ENCODE measurements at places on chromosomes 7 and 10. TPM values are rescaled to one million over a fixed set of nuclear protein-coding genes. Genes with fewer than 3 reads are reported as not detected.

- DNase-seq: no peak
Measured at GRCh38 chr10:90745565-90745964, 112.3 kb downstream of the HTR7 start.

DNA sequence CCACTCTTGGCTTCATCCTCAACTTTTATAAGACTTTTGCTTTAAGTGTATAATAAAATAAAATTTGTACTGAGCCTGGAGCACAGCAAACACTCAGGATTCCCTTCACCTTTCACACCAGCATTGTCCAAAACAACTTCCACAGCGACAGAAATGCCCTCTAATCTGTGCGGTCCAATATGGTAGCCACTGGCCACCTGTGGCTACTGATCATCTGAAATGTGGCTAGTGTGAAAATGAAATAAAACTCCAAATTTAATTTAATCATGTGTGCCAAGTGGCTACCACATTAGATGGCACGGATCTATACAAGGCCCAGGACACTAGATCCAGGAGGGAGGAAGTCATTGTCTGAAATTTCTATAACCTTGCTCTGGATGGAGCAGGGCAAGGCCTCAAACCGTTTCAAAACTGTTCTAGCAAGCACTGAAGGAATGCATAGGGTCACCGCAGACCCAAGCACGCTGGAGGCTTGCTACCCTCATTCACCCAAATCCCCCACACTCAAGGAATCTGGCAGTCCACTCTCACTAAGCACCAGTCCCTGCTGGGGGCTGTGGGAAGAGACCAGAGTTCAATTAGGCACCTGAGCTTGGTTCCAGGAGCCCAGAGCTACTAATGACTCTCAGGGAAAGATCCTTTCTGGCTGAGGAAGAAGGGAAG is 6.3 kb upstream of the MYO1G start:
- DNase-seq: no peak

- DNase-seq: peak; percentile 69
Measured at GRCh38 chr10:42872865-42873435, 90.4 kb downstream of the BMS1 start.

DNA sequence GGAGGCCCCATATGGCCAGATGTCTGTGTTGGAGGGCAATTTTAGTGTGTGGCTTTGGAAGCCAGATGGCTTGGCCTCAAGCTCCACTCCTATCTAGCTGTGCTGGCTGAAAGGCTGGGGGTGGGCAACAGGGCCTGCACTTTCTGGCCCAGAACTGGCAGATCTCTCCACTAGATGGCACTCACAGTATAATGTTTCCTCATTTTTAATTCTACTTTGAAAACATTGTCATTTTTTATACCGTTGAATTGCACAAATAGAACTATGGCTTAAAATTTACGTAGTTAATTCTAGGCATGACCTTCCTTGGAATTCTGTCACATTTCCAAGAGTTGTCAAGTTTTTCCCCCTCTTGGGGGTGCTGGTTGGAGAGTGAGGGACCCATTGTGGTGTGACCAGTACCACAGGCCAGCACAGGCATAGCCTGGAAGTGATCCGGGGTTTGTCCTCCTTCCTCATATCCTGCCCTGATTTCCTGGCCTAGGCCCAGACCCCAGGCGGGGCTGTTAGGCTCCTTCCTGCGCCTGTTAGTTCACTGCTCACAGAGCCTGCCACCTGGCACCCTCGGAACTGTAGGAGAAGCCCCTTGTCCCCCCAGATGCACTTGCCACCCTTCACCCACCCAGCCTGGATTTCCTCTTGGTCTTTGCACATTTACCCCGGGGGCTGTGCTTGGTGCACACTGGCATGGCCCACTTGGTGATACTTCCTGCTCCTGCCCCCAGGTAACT is 52.8 kb downstream of the ARHGAP22 start:
- peak; percentile 41 for DNase-seq

The SLC26A5 gene
- total RNA-seq: not detected

DNA sequence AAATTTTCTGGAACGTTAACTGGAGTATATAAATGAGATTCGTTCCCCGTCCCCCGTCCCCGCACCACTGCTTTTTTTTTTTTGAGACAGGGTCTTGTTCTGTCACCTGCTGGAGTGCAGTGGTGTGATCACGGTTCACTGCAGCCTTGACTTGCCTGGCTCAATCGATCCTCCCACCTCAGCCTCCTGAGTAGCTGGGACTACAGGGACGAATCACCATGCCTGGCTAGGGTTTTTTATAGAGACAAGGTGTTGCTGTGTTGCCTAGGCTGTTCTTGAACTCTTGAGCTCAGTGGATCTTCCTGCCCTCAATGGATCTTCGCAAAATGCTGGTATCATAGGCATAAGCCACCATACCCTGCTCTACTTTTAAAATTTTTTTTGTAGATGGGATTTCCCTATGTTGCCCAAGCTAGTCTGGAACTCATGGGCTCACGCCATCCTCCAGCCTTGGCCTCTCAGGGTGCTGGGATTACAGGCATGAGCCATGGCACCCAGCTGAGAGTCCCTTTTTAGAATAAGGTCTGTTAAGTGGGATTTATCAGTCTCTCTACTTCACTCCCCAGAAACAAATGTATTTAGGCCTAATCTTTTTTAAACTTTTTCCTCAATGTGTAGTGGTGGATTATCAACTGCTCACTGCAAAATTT is 122.9 kb downstream of the LYZL1 start:
- no peak for DNase-seq

DNA sequence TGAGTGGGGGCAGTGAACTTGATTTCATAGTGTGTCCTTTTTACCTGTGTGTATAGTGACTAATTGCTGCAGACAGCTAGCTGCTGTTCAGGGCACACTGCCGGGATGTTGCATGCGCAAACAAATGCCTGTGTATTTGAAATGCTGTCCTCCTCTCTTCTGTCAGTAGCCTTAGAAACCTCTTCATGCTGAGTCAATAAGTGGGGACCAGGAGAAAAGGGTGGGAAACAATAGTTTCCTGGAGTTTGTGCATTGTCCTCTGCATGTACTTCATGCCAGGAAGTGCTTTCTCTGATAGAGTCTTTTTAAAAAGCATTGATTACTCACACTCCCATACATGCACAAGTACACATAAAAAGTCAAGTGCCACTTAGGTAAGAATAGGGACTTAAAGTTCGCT is 1183.7 kb upstream of the CELF2 start:
- no peak for DNase-seq

- no peak for DNase-seq
Measured at GRCh38 chr10:36266923-36267322, 624.8 kb upstream of the FZD8 start.

DNA sequence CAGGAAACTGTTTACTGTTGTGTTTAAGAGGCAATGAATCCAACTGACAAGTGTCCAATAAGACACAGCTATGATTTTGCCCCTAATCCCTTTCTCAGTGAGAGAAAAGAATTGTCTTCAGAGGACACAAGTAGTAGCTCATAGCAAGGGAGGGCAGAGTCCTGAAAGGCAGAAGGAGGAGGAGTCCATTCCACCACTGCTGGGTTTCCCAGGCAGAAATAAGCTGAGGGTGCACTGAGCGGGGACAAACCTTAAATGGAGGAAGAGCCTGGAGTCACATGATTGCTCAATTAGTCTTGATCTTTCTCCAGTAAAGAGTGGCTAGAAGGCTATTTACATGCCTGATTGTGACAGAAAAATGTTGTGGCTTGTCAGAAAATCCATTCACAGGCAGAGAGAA is 573.8 kb downstream of the POM121L12 start:
- no peak for DNase-seq

DNA sequence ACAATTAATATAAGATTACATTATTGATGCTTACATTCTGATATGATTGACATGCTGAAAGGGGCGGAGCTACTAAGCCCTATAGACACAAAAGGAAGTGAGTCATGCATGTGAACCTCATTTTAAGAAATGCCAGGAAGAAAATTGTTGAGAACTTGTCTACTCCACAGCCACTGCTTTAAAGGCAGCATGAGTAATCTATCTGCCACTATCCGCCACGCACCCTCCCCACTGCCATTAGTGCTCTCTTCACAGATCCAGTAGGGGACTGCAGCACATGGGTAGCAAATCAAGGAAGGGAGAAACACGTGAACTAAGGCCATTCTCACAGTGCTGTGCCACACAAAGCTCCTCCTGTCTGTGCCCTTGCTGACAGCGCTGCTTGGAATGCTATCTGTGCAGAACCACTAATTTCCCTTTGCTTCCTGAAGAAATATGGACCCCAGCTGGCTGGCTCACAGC is 524.8 kb downstream of the GRM8 start:
- DNase-seq: no peak

GRCh38 chr7:152667958-152668357 is 8.0 kb downstream of the XRCC2 start:
- no peak for DNase-seq

- DNase-seq: no peak
Measured at GRCh38 chr10:188546-188945, 53.3 kb downstream of the ZMYND11 start.

DNA sequence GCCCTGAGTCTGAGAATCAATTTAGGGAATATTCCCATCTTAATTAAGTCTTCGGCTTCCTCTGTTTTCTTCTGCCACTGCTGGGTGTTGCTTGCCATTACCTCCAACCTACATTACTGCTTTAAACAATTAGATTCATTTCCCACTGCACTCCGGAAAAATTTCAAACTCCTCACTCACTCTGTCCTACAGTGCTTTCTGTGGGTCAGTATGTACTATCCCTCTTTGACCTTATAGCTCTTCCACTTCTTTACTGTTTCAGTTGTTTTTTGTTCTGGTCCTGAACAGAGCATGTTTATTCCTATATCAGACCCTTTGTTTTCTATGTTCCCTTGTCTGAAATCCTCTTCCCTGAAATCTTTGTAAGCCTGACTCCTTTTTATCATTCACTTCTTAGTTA is 160.6 kb downstream of the MAGI2 start:
- no peak for DNase-seq

The SFRP5 gene
- not detected for total RNA-seq

GRCh38 chr7:129244220-129244619 is 19.4 kb downstream of the AHCYL2 start:
- no peak for DNase-seq

- no peak for DNase-seq
Measured at GRCh38 chr7:107982918-107983389, 20.0 kb downstream of the LAMB1 start.

GRCh38 chr7:67547183-67547907 is 550.7 kb downstream of the TYW1 start:
- no peak for DNase-seq

DNA sequence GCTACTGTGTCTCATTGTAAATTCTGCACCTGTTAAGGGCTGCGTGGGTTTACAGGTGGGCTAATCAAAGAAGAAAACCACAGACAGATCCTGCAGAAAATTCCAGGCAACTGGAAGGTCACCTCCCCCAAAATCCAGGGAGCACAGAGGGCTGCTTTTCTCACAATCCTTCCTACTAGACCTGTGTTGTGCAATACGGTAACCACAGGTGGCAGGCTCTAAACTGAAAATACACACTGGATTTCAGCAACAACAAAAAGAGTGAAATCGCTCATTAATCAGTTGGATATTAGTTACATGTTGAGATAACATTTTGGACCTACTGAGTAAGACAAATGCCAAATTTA is 83.2 kb downstream of the SLC16A9 start:
- DNase-seq: no peak

DNA sequence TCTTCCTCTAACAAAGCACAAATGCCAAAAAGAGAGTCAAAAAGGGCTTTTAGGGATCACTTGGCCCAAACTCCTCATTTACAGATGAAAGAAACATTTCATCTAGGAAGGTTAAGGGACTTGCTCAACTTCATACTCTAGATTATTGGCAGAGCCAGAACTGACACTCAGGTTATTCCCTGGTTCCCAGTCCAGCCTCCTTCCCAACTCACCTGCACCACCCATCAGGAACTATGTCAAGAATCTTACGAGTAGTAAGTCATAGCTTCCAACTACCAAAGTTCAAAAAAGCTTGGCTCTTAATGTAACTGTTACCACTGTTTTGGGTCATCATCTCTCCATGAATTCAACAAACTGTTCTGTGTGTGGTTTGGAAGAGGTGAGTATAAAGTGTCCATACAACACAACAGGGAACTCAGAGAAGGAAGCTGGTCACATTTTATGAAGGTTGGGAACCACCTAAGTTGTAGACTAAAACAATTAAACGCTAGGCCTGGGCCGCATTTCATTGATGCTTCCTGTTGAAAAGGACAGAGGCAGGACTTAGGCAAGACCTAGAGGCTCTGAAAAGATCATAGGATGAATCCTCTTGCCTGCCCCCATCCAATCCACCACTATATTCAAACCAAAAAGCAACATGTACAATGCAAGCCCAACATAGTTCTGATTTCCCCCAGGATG is 9.1 kb downstream of the PIK3AP1 start:
- DNase-seq: no peak

GRCh38 chr10:93816123-93816747 is 58.5 kb downstream of the LGI1 start:
- DNase-seq: peak; percentile 51

- DNase-seq: no peak
Measured at GRCh38 chr10:97131666-97132065, 54.1 kb downstream of the SLIT1 start.

DNA sequence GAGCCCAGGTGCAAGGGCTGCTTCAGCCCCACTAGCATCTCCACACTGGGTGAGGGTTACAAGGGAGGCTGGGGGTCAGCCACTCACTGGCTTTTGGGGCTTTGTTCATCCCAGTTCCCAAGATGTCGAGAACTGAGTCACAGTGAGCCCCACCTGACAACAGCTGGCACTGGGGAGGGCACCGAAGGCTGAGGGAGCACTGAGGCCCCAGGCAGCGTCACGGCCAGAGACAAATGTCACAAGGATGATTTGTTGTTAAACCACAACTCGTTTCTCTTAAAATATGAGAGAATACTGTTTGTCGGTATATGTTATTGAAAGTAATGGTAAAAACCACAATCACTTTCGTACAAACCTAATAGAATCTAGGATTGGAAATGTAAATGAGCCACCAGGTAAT is 219.9 kb downstream of the CELF2 start:
- no peak for DNase-seq

GRCh38 chr10:119029613-119030420 is at the start of gene NANOS1:
NANOS1 (plus strand) TSS chr10:119029714; CDS start chr10:119029802, 88 bp downstream.
- DNase-seq: peak; percentile 57
